Iris pigment epithelial cell (primary cell): ENCODE measurements at places on chromosomes 11 and 22.
A peak's percentile ranks its signal among the peaks of the same experiment; 100 is the strongest.

DNA sequence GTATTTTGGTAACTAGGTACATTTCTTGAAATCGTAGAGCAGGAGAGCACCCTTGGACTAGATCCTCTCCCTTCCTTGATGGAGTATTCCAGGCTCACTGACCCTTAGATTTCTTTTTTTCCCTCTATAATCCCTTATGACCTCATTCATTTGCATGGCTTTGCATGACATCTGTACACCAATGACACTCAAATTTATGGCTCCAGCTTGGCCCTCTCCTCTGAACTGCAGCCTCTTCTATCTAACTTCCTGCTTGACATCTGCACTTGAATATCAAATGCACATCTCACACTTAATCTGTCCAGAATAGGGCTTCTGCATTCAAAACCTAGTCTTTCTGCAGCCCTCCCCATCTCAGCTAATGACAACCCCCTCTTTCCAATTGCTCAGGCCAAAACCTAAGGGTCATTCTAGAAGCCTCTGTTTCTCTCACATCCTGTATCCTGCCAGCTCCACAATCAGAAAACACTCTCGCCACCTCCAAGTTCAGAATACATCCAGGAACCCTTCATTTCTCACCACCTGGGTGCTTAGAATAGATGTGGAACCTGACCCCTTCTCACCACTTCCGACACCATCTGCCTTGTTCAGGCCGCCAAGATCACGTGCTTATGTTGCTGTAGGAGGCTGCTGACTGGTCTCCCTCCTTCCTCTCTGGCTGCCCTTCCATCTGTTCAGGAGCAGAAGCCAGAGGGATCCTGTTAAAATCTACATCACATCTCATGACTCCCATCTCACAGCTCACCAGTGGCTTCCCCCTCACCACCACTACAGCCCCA, 138.9 kb upstream of the MTNR1B start:
- DNase-seq = no peak

GRCh38 chr11:98104249-98104648, 916.5 kb upstream of the CNTN5 start:
- no peak for DNase-seq

DNA sequence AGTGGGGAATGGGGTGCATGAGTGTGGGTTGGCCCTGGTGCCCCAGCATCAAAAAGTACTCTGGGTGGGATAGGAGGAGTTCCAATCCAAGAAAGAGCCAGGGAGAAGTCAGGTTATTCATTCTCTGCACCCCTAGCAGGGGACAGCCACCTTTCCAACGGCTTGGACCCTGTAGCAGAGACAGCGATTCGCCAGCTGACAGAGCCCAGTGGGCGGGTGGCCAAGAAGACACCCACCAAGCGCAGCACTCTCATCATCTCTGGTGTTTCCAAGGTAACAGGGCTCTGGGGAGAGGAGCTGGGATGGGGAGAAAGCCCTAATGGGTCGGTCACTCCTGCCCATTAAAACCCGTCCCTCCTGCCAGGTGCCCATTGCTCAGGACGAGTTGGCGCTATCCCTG, 6.6 kb downstream of the C2CD2L start:
- no peak for DNase-seq

DNA sequence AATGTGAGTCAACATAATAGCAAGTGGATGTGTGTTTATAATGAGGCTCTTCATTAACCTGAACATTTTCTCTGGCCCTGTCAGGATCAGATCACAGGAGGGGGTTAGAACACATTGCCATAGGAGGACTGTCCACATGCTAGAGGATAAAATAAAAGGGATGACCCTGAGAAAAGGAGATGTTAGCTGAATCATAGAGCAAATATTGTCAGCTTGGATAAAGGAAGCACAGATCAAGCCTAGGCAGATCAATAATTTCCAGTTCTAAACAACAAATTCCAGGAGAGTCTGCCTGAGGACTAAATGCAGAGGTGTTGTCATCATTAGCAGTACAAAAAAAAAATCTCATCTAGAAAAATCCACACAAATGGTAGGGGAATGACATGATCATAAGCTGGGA, 337.9 kb downstream of the LRRC4C start:
- no peak for DNase-seq

DNA sequence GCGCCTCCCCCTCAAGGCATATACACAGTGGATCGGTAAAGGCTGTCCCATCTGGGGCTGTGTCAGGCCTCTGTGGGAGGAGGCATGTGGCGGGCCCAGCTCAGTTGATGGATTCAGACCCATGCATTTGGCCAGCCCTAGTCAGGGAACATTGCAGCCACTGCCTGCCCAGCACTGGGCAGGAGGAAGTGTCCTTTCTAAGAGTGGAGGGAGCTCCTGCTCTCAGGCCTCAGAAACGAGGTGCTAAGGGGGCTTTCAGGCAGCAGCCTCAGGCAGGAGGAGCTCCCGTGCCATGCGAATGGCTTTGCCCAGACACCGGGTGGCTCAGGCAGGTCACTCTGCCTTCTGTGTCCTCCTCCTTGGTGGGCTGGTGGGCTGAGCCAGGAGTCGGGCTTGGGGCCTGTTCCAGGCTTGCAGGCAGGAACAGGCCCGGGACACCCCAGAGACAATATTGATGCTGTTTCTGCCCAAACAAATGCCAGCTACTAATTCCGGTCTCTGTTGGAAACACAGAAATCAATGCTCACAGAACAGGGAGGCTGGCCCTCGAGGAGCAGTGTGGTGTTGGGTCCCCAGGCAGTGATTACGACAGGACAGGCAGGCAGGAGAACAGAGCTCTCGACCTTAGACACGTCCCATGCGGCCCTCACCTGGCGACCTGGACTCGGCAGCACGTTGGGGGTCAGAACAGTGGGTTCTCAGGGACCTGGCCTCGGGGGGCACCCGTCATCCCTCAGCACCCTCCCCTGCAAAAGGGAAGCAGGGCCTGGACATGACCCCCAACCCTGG, 42.3 kb upstream of the CCDC188 start:
- DNase-seq = no peak

GRCh38 chr11:124798991-124799347, 1.2 kb downstream of the MSANTD2 start:
- DNase-seq = peak; percentile 50

- no peak for DNase-seq
These were observed 11.0 kb downstream of the TANGO2 start for GRCh38 chr22:20031732-20032406.

- DNase-seq = no peak
These were observed 29.2 kb upstream of the KLHL35 start for GRCh38 chr11:75462117-75462653.

GRCh38 chr11:68092411-68092810, 28.8 kb downstream of the CHKA start:
- no peak for DNase-seq

GRCh38 chr22:45317551-45318167, 7.9 kb downstream of the FAM118A start:
- peak; percentile 17 for DNase-seq

GRCh38 chr11:66084821-66085475, 14.9 kb downstream of the PACS1 start:
- DNase-seq = peak; percentile 23

DNA sequence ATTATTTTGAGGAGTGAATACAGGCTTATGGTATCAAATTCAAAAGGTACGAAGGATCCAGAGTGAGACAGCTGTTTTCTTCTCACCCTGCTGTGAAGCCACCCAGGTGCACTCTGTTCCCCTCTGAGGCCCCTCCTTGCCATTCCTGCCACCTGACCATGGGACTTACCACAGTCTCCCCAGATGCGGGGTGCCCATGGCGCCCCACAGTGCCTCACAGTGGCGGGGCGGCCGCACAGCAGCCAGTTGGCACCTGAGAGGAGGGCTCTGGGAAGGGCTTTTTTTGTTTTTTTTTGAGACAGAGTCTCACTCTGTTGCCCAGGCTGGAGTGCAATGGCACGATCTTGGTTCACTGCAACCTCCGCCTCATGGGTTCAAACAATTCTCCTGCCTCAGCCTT, 151.7 kb downstream of the CEP164 start:
- DNase-seq = no peak

- DNase-seq = no peak
These were observed 24.3 kb downstream of the SLC25A18 start for GRCh38 chr22:17587629-17588028.

DNA sequence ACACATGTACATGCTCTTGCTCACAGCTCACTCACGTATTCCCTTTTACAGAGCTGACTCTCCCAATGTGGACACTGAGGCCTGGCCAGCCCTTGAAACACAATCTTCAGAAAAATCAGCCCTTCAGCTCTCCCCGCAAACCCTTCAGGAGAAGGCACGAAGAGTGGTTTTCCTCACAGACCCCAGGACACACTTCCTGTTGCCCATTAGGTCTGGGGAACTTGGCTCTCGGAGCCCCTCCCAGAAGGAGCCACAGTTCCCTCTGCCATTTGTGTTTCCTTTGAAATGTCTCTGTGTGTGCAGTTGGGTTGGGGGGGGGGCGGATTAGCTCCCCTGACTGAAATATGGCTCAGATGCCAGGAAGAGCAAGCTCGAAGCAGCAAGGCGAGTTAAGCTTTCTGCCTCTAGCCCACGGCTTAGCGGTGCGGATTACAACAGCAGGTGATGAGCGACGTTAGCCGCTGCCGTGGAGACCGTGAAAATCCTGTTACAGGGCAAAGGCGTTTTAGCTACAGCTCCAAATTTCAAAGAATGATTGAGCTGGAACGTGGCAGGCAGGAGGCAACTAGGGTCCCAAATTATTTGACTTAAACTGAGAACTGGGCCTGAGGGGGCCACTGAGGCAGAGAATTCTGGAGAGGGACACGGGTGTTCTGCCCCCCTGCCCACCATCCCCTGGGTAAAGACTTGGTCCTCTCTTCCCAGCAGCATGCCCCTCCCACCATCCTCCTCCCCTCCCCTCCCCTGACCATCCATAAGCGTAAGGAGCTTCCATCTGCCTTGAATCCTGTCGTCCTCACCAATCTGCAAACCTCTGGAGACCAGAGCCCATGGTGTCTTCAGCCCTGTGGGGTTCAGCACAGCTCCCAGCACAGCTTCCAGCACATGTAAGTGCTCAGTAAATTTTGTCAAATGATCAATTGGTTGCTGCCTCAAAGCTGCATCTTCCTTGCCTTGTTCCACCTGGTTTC, 598.6 kb downstream of the BUD13 start:
- no peak for DNase-seq

GRCh38 chr11:112520354-112520753, 259.7 kb upstream of the PLET1 start:
- DNase-seq = no peak

GRCh38 chr11:125327518-125328224, 163.1 kb downstream of the PKNOX2 start:
- DNase-seq = no peak

- DNase-seq = no peak
These were observed 98.9 kb downstream of the ZBTB16 start for GRCh38 chr11:114158421-114158820.

- DNase-seq = no peak
These were observed 34.9 kb upstream of the RRAS2 start for GRCh38 chr11:14393889-14394288.

- peak; percentile 68 for DNase-seq
These were observed 15.9 kb downstream of the NUP98 start for GRCh38 chr11:3781423-3781822.

- DNase-seq = no peak
These were observed 77.8 kb downstream of the CDKN1C start for GRCh38 chr11:2807801-2808241.

GRCh38 chr11:67356864-67357561, 3.7 kb upstream of the POLD4 start:
- DNase-seq = peak; percentile 75

DNA sequence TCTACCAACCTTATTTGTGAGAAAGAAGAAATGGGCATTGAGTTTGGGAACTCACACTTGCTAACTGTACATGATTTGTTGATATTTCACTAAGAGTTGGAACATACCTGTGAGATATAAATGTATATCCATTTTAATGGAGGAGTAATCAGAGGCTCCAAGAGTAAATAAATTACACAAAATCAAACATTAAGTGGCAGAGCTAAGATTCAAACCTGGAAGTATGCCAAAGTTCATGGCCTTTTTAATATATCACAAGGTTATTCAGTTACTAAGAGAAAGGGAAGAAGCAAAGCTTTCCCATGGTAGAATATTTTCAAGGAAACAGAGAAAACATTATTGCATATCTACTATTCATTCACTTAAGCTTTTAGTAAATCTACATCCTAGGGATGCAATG, 1641.1 kb downstream of the FAM181B start:
- no peak for DNase-seq

GRCh38 chr11:15738931-15739330, 617.4 kb downstream of the SOX6 start:
- no peak for DNase-seq

- no peak for DNase-seq
These were observed 5.4 kb upstream of the OR56A4 start for GRCh38 chr11:6012035-6012668.

- DNase-seq = no peak
These were observed 17.0 kb downstream of the MRPL48 start for GRCh38 chr11:73804712-73805111.

DNA sequence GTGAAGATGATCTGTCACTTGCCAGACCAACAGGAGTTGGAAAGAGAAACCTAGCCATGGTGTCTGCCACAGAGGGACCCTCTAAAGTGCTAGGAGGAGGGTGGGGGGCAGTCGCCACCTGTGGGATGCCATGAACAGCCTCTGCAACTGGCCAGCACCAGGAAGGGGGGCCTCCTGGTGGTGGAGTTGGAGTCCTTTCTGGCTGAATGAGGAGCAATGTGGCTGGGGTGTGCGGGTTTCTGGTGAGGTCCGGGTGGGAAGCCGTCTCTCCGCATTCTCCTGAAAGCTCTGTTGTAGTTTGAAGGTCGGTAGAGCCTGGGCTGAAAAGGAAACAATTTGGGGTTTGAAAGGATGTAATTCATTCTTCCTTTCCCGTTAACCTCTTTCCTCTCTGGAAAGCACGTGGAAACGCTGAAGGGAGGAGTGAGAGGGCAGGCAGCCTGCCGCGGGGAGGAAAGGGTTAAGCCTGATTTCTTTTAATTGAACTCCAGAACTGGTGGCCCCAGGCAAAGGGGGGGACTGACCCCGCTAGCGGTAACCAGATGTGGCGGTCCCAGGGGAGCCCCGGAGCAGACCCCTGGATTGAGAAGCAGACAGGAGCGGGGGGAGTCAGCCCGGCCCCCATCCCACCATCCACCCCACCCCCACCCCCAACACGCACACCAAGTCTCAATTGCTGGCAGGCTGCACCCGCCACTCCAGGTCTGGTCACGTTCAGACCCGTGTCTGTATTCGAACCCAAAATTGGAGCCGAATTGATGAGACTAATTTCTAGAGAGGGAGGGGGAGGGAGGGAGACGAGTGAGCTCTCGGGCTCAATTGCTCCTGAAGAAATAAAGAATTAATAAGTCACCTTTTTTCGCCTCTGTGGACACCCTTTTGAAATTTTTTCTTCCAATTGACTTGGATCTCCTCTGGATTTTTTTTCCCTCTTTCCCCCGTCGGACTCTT, 1.8 kb upstream of the FLI1 start:
- no peak for DNase-seq

GRCh38 chr11:30431127-30431814, 108.4 kb downstream of the ARL14EP start:
- DNase-seq = no peak

DNA sequence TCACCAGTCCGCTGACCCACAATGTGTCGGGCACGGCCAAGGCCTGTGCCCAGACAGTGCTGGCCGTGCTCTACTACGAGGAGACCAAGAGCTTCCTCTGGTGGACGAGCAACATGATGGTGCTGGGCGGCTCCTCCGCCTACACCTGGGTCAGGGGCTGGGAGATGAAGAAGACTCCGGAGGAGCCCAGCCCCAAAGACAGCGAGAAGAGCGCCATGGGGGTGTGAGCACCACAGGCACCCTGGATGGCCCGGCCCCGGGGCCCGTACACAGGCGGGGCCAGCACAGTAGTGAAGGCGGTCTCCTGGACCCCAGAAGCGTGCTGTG, 6.1 kb downstream of the SLC35C1 start:
- DNase-seq = no peak

GRCh38 chr22:35451592-35451991, 51.7 kb downstream of the MCM5 start:
- DNase-seq = no peak

GRCh38 chr11:36280531-36280930, 8.7 kb downstream of the COMMD9 start:
- DNase-seq = no peak
